ENCODE measurements at places on chromosomes 5 and 9.

GRCh38 chr5:961002-961710 lies 47.4 kb upstream of the NKD2 start:
- no peak for DNase-seq

DNA sequence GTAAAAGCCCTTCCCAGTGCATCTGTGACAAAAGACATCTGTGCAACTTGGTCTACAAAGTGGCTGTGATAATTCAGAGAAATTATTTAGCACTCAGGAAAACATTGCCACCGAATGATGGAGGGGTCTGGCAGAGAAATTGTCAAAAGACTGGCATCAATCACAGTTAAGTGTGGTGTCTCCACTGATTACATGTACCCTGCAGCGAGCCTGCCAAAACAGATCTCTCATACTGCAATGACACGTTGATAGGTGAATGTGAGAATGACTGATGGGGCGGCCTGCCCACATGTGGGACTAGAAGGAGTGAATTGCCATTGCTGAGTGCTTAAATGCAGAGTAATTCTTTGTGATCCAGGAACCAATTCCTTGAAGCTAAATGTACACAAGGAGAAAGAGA lies 136.4 kb upstream of the PCSK5 start:
- DNase-seq, result no peak

- no peak for DNase-seq
Observed at GRCh38 chr9:121266906-121267650, 884 bp upstream of the GSN start.

GRCh38 chr5:143442385-143442784 lies 38.9 kb upstream of the NR3C1 start:
- DNase-seq, result no peak

DNA sequence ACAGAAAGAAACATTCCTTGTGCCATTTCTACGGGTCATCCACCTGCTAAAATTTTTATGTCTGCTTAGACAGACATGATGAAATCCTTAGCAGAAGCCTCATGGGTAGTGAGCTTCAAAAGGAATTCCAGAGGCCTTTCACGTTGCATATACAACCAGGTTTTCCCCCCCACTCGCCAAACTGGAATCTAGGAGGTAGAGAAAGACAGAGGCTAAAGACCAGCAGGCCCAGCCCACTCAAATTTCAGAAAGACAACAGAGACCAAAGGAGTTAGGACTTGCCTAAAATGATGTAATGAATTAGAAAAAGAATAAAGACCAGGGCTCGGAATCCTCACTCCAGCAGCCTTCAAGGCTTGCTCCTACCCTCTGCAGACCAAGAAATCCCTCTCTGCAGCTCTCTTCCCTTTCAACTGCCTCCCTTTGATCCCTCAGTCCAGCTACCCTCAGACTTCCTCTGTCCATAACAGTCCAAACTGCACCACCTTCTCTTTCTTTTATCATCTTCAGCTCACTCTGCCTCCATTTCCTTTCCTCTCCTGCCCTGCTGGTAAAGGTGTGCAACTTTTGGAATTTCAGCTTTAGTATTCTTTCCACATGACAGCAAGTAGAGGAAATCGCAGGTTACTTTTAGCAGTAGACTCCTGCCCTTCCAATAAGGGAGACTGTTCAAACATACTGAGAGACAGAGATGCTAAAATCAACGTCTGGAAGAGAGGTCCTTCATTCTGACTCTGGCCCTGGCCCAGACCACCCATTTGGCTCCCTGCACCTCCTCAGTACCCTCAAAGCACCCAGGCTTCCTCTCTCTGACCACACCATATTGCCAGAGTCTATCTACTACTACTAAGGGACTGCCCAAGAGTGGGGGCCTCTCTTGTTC lies 8.9 kb downstream of the B4GALT1 start:
- DNase-seq, result no peak

- no peak for DNase-seq
Observed at GRCh38 chr5:74632947-74633356, 7.6 kb downstream of the ENC1 start.

DNA sequence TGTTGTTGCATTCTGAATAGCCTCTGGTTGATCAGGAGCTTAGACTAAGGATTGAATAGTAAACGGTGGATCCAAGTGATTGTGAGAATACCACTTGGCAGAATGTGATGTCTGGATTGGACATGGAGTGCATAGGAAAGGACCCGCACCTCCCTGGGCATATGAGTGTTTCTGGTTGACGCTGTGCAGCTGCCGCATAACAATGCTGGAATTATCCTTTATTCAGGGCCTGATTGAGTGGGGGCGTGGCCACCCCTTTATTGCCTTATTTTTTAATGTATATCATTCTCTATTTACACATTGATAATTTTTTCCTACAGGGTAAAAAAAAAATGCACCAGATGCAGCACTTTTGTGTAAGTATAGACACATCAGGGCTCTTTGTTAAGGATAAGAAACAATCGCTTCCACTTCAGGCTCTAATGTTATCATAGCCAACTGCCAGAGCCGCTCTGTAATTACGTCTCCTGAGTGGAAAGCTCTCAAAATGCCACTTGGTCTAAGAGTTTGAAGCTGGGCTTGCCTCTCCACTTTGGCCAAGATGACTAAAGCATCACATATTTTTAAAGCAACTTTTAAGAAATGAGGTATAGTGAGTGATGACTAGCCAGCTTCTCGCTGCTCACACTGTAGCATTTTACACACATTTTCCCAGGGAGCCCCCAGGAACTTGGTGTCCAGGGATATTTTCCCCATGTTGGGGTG lies 5.7 kb downstream of the FGD3 start:
- DNase-seq, result no peak

- DNase-seq, result no peak
Observed at GRCh38 chr9:33131790-33132772, 35.1 kb downstream of the B4GALT1 start.

GRCh38 chr5:178130576-178131445 lies at the start of gene RMND5B:
TSS of gene RMND5B (plus strand) at chr5:178131014. CDS start at chr5:178138120, 7,106 bp downstream.
- peak; percentile 81 for DNase-seq

- no peak for DNase-seq
Observed at GRCh38 chr9:76984486-76984885, 35.0 kb upstream of the FOXB2 start.

DNA sequence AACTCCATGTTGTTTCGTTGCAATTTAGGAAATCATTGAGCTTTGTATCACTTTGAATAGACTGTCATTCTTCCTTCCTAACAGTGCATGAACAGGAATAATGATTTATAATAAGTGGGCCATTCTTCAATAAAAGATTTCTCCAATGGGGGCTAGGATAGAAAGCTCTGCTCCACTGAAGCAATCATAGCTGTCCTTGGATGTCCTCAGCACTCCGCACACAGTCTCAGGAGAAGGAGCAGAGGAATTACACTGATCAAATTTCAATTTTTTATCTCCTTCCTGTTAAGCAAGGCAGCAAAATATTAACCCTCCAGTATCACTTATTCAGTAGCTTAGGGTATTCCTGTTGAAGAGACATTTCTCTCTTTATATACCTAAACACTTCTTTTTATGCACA lies 532.7 kb upstream of the ST8SIA4 start:
- no peak for DNase-seq

GRCh38 chr5:315488-316209 lies 5.9 kb upstream of the AHRR start:
- DNase-seq, result no peak

DNA sequence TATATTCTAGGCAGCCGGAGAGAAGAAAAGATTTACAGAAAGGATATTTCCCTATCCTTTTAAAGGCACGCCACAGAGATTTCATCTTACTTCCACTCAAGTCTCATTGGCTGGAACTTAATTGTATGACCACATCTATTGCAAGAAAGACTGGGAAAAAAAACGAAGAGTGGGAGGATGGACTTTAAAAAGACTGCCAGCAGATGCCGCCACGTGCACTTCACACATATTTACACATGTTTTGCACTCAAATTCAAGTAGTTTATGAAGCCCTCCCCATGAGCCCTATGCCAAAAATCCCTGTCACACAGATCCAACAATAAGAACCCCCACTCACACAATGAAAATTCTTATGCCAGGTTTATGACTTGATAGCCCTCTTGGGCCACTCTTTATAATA lies 138.5 kb upstream of the TYRP1 start:
- no peak for DNase-seq

- DNase-seq, result no peak
Observed at GRCh38 chr5:111299831-111300432, 75.7 kb downstream of the CAMK4 start.

GRCh38 chr9:133752739-133753446 lies 14.7 kb upstream of the SARDH start:
- DNase-seq, result no peak

DNA sequence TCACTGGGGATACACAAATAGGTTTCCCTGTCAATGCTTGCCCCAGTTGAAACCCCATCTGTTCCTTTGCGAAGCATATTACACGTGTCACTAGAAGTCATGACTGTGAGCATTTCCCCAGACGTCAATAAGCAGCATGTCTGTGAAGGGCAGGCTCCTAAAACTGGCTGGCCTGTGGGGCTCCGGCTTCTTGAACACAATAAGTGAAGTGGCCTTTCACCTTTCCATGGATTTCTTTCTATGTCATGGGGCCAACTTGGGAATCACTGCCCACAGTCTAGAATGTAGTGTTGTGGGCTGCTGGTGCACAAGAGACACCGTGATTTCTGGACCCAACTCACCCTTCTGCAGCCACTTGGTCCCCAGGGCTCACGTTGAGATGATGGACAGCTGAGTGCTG lies 60.4 kb upstream of the CTSL start:
- no peak for DNase-seq

GRCh38 chr9:98692392-98692791 lies 16.3 kb downstream of the GABBR2 start:
- no peak for DNase-seq

DNA sequence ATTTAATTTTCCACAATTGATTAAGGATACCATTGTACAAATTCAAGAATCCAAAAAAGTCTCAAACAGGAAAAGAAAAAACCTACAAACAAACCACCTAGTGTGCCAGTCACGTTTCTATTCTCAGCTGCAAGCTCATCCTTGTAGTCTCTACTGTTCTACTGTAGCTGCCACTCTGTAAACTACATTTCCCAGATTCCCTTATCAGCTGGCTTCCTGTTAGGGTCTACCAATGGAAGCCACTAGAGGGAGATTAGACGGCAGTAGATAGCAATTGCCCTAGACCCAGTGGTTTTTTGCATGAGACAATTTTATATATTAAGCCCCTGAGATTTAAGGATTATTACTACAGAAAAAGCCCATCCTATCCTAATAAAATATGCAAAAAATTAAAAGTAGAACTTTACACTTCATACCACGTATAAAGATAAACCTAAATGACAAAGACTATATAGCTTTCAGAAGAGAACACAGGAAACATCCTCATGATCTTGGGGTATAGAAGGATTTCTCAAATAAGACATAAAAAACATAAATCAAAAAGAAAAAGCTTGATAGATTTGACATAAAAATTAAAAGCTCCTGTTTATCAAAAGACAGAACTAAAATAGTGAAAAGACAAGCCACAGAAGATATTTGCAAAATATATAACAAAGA lies 37.4 kb downstream of the P4HA2 start:
- DNase-seq, result peak; percentile 19

Measured in stimulated activated CD4-positive, alpha-beta T cell treated with anti-CD3 and anti-CD28 coated beads, Interleukin-12 subunit alpha, Interleukin-12 subunit beta, amount 100 ng/mL, for 48 hours (primary cell).